ENCODE measurements at places on chromosomes 5 and 9.

DNA sequence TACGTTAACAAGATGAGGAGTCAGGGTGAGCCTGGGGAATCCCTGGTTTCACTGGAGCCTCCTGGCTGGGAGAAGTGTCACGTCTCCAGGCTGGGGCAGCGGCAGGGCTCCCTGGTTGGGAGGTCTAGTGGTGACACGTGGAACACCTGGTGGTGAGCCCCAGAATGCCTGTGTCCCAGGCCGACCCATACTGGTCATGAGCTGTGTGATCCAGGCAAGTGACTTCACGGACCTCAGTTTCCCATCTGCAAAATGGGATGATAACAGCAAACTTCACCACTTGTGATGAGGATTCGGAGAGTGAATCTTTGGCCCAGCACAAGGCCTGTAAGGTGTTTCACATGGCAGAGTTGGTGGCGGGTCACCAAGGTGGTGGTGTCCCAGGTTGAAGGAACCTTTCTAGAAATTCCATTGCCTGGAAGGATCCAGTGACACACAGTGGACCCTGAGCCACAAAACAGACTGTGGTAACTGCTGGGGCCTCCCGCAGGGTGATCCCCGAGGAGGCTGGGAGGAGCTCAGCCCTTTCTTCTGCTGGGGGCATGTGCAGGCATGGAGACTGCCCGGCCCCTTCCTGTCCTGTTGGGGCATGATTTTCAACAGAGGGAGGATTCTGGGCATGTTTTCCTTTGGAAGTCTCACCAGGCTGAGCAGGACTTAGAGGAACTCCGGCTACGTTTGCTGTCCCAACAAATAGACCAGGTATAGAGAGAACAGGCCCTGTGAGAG, 153.9 kb upstream of the IER5L start:
- no peak for DNase-seq

DNA sequence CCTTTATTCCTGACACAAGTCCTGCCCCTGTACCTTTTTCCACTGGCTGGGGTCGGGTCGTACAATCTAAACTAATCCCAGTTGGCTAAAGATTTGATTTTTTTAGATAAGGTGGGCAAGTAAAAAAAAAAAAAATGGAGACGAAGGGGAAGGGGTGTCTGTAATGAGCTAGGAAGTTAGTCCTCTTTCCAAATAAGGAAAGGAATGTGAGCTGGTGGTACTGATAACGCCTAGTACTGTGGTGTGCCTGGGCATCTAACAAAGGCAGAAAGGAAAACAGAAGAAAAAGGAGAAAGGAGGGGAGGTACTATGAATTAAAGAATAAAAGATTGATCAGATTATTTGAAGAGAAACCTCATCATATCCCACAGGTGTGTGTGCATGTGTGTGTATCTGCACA, 21.3 kb downstream of the PRDM9 start:
- no peak for DNase-seq

- no peak for DNase-seq
Measured at GRCh38 chr9:127136880-127137639, 14.6 kb upstream of the ANGPTL2 start.

- peak; percentile 13 for DNase-seq
Measured at GRCh38 chr9:85599540-85600105, 142.1 kb downstream of the AGTPBP1 start.

GRCh38 chr5:140256726-140257125, 46.2 kb downstream of the PFDN1 start:
- DNase-seq = no peak

GRCh38 chr5:90675222-90675621, 116.6 kb downstream of the ADGRV1 start:
- no peak for DNase-seq

DNA sequence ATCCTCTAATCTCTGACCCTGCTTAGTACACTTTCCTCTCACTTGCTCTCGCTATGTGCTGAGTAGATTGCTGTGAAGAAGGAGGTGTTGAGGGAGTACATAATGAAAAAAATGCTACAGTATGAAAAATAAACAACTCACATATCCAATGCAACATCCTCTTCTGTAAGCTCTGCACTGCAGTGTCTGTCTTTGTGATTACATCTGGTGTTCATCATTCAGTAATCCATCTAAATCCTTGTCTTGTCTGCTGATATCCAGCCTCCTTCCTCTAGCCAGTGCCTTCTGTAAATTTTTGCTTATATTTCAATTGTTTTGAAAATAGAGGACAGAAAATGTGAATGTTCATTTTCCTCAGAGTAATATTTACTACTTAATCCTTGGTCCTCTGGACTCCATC, 57.4 kb upstream of the CDH12 start:
- no peak for DNase-seq

GRCh38 chr9:21527579-21527978, 45.5 kb upstream of the IFNE start:
- no peak for DNase-seq

DNA sequence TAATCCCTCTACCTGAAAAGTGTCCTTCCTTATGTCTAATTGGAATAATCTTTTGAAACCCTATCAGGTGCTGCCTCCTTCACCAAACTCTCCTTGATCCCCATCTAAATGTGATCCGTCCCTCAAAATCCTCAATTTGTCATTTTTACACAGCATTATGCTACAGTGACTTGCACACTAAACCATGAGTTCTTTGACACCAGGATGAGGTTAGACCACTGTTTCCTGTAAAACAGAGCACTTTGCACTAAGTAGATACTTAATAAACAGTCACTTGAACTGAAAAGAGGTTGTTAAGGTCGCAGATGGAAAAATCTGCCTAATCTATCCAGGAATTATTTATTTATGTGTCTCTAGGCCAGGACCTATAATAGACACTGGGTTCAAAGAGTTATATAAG, 44.2 kb upstream of the TLX3 start:
- DNase-seq = no peak

GRCh38 chr5:135240781-135241360, 158.2 kb downstream of the MACROH2A1 start:
- no peak for DNase-seq

DNA sequence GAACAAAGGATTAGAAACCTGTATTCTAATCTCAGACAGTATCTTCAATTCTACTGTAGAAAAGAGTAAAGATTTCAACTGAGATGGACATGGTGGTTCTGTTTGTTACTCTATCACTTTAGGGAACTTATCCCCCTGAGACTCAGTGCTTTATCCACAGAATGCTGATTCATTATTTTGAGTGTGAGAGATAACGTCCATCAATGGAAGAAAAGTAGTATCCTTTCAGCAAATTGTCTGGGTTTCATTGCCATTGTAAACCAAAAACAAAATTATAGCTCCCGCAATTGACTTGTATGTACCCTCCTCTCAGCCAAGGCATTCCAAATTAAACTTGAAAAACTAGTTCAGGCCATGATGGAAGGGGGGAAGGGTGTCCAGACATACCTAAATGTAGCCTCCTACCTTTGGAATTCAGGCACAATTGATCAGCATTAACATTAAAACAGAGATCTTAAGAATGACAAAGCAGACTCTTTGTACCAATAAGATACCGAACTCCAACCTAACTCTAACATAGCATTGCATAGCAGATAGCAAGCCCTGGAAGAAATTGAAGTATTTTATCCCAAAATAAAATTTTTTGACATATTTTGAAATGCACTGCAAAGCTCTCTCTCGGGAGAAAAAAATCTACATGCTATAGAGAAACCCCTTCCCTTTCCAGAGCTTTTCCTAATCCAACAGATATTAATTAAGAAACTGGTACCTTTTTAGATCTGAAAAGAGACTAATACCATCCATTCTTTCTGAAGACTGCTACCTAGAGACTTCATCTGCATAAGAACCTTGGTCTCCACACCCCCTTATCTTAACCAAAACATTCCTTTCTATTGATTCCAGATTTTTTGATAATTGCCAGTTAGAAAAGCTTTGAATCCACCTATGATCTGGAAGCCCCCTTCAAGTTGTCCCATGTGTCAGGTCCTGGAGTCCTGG, 1055.7 kb downstream of the PTPRD start:
- DNase-seq = no peak

GRCh38 chr9:19116107-19116790, 11.0 kb downstream of the PLIN2 start:
- no peak for DNase-seq

- DNase-seq = no peak
Measured at GRCh38 chr5:168329302-168329701, 37.9 kb downstream of the WWC1 start.

DNA sequence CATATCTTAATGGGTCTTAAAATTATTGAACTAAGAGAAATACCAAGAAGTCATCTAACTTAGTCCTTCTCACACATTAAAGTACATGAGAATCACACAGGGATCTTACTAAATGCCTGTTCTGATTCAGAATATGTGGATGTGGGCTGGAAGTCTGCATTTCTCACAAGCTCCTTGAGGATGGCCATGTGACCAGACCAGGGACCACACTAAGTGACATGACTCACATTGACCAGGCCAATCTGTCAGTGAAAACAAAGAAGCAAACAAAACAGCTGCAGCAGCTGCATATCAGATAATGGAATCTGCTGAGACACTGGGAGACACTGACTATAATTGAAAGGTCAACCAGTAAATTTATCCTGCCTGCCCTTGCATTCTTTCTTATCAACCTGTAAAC, 110.5 kb downstream of the ADAMTS12 start:
- peak; percentile 65 for DNase-seq

DNA sequence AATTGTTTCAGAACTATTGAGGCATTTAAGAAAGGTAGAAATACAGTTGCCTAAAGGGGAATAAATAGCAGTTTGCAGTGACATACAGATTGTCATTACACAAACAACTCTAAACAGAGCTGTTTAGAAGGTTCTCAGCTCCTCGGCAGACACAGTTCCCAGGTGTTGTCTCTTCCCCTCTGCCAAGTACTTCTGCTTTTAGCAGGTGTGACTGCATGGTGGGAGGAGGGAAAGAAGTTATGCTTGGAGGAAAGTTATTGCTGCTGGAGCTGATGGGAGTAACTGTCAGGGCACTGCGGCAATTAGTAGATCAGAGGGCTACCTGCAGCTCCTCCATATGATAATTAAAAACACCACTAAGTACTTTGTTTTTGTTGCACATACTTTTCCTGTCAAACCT, 14.5 kb downstream of the EDIL3 start:
- DNase-seq = no peak

- DNase-seq = peak; percentile 13
Measured at GRCh38 chr5:135127439-135128240, 93.6 kb upstream of the PITX1 start.

DNA sequence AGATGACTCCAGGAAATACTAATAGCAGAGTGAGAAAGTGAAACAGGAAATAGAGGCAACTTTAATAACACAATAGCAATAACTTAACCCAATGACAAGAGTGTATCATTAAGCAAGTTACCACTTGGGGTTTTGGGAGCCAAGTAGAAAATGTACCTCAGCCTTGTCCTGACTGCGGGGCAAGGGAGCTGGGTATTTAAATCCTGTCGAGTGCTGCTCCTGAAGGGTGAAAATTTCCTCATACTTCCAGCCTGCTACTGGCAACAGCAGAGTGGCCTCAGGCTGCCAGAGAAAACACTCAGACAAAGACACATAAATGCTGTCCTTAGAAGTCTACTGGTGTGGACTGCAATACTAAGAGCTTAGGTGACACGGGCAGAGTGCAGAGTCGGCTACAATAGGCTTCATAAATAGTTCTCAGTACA, 112.5 kb upstream of the EMB start:
- no peak for DNase-seq

GRCh38 chr5:74259572-74259971, 381.0 kb downstream of the ENC1 start:
- DNase-seq = no peak

- DNase-seq = no peak
Measured at GRCh38 chr9:98765256-98765655, 31.1 kb downstream of the ANKS6 start.

- no peak for DNase-seq
Measured at GRCh38 chr9:80382211-80382891, 810.6 kb downstream of the TLE4 start.

GRCh38 chr9:134422301-134423090, 96.2 kb downstream of the RXRA start:
- peak; percentile 21 for DNase-seq

DNA sequence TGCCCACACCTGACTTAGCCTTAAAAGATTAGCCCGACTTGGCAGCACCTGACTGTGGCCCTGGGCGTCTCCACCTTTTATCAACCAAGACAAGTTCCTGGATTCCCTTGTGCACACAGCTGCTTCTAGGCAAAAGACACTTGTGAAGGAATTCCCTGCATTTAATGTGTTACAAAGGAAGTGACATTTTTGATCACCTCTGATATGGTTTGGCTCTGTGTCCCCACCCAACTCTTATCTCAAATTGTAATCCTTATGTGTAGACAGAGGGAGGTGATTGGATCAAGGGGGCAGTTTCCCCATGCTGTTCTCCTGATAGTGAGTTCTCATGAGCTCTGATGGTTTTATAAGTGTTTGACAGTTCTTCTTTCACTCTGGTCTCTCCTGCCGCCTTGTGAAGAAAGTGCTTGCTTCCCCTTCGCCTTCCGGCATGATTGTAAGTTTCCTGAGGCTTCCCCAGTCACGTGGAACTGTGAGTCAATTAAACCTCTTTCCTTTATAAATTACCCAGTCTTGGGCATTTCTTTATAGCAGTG, 2.6 kb upstream of the CPEB4 start:
- DNase-seq = peak; percentile 38

DNA sequence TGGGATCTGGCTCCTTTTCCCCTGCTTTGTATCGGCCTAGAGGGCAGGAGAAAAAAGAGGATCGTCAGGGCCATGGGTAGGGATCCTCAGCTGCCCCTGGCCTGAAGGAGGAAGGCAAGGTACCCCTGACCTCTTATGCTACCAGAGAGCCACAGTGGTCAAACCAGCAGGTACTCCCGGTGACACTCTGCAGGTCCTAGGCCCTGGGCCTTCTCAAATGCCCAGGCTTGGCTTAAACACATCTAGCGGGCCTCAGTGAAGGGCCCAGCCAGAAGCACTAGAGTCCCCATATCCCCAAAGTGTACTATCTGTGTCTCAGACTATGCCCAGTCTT, 3.5 kb downstream of the IRF1 start:
- no peak for DNase-seq

DNA sequence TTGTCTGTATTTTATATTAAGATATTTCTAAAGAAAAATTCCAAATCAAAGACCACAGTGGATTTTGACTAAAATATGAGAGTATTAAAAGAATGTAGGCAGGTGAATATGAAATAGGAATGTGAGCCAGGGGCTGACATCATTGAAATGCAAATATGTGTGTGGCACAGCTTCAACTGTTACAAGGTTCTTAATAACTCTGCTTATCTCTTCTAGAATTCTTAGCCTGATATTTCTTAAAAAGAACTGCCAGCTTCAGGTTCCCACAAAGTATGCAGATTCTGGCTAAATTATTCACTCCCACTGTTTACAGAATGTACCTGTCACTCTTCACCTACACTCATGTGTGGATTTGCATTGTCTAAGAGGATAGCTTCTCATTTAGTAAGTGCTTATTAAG, 274.4 kb downstream of the DIRAS2 start:
- DNase-seq = no peak
